ENCODE measurements at places on chromosomes 7 and 10.

GRCh38 chr10:74238031-74238431 lies 87.0 kb downstream of the ADK start:
- DNase-seq: no peak

- DNase-seq: no peak
Measured at GRCh38 chr7:149791411-149792219, 18.2 kb upstream of the ZNF467 start.

DNA sequence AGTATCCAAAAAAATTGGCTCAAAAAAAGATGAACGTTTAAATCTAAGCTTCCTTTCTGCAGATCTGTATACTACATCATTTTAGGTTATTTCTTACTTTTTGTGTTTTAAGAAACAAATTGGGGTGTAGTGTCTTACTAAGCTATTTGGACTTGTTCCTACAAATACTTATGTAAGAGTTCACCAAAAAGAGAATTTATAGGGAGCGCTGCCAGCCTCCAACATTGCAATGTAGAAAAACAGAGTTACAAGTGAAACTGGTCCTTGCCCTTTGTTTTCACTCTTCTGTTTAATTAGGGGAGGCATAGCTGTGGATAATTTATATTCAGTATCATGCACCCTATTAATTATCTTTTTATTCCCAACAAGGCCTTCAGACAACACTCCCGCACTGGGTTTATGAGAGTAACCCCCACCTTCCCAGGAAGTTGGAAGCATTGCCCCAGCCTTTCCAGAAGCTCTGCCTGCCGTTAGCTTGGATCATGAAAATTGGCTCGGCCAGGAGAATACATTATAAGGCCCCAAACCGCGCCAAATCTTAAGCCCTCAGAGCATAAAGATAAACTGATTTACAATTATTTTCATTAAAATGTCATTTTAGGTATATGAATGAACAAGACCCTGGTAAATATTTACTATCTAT lies 261.8 kb upstream of the KLF6 start:
- no peak for DNase-seq

DNA sequence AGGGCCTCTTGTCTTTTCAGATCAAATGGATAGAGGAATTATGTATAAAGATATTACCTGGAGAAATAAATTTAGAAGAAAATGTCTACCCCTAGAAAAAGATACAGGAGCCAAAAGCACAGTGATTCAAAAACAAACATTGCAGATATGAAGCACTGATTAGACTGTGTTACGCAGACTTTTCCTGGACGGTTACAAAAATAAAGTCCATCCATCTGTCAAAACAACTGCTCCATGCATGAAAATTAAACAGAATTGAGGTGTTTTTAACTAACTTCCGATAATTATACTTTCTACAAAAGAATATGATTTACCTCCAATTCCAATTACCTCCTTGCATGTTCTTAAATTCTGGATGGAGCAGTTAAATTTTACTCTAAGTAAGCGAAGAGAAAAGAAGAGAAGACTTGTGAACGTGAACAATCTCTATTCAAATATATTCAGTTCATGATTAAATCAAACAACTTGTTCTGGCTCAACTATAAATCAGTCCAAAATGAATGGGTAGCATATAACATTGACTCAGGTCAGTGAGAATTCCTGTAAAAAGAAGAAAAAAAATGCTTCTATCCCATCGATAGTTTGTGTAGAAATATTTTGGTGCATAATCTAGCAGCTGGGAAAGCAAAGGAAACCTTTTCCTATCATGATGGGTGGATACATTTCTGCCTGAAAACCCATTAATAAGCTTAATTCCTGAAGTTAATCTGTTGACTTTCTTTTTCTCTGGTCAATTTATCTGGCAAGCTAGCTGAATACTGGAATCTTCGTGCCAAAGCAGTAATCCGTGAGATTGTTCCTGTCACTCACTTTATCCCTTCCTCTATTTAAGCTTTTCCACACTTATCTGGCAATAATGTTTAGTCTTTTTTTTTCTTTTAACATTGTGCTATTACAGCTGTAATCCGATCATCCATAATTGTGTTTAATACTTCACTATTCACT lies 80.4 kb downstream of the SEMA3A start:
- no peak for DNase-seq

DNA sequence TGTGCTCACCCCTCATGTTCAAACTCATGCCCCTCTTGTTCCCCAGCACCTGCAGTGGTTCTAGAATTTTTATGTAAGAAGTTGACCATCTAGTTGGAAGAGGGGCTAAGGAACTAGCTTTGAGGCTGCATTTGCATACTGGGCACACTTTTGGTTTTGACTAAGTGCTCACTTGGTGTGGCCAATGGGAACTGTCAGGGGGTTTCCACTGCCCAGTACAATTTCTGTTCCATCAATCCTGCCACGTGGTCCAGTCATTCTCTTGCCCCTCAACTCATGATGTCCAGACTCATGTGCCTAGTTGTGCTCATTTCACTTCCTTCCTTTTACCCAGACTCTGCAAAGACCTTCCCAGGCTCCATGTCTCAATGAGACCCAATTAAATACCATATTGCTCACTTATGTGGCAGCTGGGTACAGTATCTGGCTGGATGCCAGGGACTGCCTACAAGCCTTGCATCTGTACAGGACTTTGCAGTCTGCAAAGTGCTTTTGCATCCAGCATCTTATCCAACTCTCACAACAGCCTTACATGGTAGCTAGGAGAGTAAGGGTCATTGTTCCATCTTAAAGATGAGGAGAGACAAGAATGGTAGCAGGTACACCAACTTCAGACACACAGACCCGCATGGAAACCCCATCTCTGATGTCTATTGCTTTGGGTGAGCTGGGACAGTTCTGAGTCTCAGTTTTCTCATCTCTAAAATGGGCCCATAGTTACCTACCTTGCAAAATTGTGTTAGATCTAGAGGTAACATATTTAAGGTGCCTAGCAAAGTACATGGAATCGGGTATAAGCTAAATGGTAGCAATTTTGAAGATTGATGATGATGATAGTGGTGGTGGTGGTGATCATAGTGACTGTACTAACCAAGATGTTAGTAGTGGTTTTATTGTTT lies 30.1 kb upstream of the KCNMA1 start:
- no peak for DNase-seq

GRCh38 chr10:49368256-49368655 lies 27.6 kb downstream of the DRGX start:
- no peak for DNase-seq

GRCh38 chr10:6455592-6455991 lies 124.5 kb downstream of the PRKCQ start:
- DNase-seq: no peak

GRCh38 chr7:100895956-100896731 lies 456 bp upstream of the ACHE start:
- no peak for DNase-seq

DNA sequence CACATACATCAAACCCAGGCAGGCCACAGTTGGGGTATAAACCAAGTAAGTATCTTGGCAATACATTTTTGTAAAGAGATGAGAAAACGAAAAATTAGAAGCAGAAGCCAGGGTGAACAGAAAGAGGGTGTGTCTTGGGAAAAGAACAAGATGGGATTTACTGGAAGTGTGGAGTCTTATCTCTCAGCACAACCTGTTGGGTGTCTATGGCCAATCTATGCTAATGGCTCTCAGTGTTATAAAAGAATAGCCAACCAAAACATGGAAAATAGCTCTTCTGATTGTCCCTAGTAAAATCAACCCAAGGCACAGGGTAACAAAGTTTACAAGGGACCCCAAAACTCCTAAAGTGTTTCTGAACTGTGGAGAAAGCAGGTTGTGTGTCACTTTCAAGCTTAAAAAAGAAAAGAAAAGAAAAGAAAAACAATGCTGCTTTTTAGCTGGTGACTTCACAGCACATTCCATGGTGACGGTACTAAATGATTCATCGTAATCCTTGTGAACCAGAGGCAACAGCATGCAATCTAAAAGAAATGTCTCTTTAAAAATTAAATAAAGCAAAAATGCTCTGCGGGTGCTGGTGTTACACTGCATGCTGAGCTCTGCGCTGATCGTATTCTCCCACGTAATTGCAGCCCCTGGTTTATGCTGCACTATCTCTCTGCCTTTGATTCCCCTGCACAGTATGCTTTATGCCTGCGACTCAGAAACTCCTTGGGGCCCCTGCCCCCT lies 100.8 kb downstream of the C10orf90 start:
- DNase-seq: no peak

GRCh38 chr10:130190737-130191115 lies 54.5 kb downstream of the GLRX3 start:
- DNase-seq: no peak

DNA sequence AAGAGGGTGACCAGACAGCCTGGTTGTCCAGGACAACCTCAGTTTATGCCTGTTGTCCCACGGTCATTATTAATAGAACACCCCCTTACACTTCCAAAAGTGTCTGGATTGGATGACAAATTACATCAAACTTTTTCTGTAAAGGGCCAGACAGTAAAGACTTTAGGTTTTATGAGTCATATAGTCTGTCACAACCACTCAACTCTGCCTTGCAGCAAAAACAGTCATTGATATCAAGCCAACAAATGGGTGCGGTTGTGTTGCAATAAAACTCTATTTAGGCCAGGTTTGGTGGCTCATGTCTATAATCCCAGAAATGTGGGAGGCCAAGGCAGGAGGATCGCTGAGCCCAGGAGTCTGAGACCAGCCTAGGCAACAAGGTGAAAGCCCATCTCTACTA lies 66.7 kb upstream of the ATP6V0A4 start:
- no peak for DNase-seq

- no peak for DNase-seq
Measured at GRCh38 chr7:22896917-22897316, 74.3 kb upstream of the TOMM7 start.

- DNase-seq: no peak
Measured at GRCh38 chr10:17737027-17737965, 14.7 kb upstream of the TMEM236 start.

DNA sequence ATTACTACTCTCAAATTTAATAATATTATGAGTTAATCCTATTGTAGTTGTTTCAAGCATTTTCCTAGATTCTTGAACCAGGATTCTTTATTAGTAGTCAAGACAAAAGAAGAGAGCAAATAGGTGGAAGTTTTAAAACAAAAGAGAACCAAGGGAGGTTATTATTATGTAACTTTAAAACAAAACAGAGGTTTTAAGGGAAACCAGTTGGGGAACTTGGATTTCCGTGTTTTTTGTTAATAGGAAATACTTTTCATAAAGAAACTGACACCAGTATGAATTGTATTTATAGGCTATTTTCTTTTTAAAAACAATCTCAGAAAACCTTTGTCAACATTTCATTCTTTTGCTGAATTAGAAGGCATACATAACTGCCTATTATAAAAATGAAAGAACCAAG lies 183.9 kb downstream of the WNT2 start:
- DNase-seq: no peak

DNA sequence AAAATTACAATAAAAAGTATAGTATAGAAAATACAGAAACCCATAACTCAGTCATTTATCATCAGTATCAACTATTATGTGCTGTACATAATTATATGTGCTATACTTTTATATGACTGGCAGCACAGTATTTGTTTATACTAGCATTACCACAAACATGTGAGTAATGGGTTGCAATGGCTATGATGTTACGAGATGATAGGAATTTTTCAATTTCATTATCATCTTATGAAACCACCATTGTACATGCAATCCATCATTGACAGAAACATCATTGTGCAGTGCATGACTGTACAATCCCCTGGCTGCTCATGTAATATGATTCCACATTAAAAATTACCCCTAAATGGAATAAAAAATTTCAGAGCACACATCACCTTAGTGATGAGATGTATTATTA lies 55.7 kb upstream of the TMEM229A start:
- no peak for DNase-seq

GRCh38 chr10:72218325-72218724 lies 2.2 kb upstream of the ASCC1 start:
- DNase-seq: no peak

DNA sequence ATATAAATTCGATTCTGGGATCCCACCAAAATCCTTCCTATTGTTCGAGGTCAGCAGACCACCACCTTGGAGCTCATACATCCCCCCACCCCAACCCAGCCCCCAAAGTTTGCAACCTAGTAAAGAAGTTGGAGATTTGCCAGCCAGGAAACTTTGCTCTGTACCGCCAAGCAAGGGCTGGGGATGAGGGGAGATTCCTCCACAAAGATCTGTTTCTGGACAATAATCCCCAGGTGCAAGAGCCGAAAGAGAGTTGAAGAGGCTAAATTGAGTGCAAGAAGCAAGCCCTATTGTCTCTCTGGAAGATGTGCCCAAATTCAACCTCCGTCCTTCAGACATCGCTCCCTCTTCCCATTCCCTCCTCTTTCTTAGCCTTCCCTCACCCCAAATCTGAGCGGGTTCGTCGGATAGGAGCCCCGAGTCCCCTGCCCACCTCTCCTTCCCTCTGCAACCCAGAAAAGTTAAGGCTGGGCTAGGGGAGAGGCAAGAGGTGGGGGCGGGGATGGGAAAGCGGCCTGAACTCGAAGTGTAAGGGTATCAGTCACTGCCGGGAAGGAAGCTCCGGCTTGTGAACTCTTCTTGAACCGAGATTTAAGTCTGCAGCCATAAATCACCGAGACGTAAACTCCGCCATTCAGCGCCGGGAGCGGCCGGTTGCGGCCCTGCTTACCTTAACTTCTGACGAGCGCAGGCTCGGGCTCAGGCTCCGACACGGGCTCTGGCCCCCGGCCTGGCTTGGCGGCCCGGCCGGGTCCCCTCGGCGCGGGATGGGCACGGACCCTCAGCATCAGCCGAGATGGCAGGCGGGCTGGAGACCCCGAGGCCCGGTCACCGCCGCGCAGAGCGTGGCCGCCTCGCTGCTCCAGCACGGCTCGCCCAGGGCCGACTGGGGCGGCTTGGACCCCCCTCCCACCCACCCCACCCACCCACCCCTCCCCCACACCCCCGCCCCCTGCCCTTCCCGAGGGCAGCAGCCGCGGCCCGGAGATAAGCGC lies 10.8 kb upstream of the HOXA2 start:
- DNase-seq: no peak

GRCh38 chr7:120398284-120399000 lies 125.5 kb downstream of the KCND2 start:
- no peak for DNase-seq

- DNase-seq: no peak
Measured at GRCh38 chr10:26937371-26937770, 76.6 kb upstream of the ABI1 start.

- no peak for DNase-seq
Measured at GRCh38 chr7:94700926-94701554, 45.1 kb upstream of the SGCE start.

- DNase-seq: no peak
Measured at GRCh38 chr10:52351914-52352330, 37.8 kb downstream of the DKK1 start.

DNA sequence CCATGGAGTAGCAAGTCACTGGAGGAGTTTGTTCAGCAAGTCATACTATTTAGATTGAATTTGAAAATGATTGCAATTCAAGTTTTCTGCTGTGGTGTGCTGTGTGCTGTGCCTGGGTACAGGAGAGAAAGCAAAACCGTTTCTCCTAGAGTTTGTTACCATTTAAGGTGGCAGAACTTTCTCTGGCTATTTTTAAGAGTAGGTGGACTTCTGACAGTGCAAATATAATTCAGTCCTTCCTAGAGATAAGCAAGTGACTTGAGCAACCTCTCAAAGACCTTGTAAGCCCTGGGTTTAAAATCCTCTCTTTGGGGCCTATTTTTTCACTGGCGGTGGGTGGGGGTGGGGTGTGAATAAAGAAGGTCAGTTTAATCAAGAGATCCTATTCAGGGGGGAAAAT lies 42.9 kb upstream of the FGL2 start:
- no peak for DNase-seq

GRCh38 chr7:140639366-140640053 lies 1.1 kb downstream of the DENND2A start:
- no peak for DNase-seq

All from CMK (cell line).